ENCODE measurements at places on chromosomes 5 and 9.
A peak's percentile ranks its signal among the peaks of the same experiment; 100 is the strongest.

GRCh38 chr9:127779136-127779981 lies 893 bp upstream of the SH2D3C start:
- DNase-seq: peak; percentile 64

DNA sequence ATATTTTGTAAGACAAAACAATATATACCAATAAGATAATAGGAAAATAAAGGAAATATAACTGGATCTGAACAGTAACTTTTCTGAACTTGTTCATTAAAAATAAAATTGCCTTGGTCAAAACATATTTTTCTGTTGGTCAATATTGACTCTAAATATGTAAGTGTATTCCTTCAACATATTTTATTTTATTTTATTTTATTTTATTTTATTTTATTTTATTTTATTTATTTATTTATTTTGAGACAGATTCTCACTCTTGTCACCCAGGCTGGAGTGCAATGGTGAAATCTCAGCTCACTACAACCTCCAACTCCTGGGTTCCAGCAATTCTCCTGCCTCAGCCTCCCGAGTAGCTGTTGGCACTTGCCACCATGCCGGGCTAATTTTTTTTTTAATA lies 571.0 kb downstream of the NR2F1-AS1 start:
- no peak for DNase-seq

DNA sequence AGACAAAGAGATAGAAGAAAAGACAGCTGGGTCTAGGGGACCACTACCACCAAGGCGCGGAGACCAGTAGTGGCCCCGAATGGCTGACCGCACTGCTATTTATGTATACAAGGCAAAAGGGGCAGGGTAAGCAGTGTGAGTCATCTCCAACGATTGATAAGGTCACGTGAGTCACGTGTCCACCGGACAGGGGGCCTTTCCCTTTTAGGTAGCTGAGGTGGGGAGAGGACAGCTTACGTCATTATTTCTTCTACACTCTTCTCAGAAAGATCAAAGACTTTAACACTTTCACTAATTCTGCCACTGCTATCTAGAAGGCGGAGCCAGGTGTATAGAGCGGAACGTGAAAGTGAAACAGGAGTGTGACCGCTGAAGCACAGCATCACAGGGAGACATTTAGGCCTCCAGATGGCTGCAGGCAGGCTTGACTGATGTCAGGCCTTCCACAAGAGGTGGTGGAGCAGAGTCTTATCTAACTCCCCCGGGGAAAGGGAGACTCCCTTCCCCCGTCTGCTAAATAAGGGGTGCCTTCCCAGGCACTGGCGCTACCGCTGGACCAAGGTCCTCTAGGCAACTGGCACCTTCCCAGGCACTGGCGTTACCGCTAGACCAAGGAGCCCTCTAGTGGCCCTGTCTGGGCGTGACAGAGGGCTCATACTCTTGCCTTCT lies 6.1 kb upstream of the PRR16 start:
- DNase-seq: peak; percentile 14

DNA sequence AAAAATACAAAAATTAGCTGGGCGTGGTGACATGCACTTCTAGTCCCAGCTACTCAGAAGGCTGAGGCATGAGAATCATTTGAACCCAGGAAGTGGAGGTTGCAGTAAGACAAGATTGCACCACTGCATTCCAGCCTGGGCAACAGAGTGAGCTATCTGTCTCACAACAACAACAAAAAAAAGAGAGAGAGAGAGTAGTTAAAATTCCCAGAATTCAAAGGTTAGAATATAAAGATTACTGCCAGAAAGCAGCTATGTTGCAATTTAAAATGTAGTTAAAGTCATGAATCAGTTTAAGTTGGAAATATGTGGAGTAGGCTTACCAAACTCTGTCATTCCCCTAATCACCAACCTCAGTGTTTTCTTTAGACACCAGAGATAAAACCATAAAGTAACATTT lies 58.7 kb upstream of the SUSD1 start:
- no peak for DNase-seq

DNA sequence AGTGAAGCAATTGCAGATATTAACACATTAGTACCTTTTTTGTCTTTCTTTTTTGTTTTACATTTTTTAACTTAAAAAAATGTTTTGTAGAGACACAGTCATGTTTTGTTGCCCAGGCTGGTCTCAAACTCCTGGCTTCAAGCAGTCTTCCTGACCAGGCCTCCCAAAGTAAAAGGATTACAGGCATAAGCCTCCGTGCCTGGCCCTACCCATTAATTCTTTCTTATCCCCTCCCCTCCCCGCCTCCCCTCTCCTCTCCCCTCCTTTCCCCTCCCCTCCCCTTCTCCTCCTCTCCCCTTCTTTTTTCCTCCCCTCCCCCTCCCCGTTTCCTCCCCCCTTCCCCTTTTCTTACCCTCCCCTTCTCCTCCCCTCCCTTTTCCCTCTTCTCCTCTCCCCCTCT lies 182.4 kb downstream of the FER start:
- DNase-seq: no peak

DNA sequence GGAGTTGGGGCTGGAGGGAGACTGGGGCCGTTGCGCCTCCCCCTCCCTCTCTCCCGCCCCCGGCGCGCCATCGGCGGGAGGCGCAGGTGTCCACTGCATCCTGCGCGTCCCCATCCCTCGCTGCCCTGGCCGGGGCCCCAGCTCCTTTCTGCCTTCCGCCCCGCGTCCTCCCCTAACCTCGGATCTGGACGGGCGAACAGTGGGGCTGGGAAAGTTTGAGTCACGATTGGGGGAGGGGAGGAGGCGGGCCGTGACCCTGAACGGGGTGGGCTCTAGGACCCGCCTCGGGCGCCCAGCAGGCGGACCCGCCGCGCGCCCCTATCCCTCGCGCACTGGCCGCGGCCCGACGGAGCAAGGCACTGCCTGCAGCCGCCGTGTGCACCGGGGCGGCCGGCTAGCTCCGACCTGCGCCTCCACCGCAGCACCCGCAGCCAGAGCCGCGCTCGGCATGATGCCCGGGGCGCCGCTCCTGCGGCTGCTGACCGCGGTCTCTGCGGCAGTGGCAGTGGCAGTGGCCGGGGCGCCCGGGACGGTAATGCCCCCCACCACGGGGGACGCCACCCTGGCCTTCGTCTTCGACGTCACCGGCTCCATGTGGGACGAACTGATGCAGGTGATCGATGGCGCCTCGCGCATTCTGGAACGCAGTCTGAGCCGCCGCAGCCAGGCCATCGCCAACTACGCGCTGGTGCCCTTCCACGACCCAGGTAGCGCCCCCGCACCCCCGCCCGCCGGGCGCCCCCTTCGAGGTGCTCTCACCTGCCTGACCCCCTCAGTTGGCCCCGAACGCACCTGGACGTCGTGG lies at the start of gene HMCN2:
HMCN2 (plus strand) TSS at position 330 of the 805 bp plus-strand sequence; CDS start at position 449, 119 bp downstream.
- no peak for DNase-seq

DNA sequence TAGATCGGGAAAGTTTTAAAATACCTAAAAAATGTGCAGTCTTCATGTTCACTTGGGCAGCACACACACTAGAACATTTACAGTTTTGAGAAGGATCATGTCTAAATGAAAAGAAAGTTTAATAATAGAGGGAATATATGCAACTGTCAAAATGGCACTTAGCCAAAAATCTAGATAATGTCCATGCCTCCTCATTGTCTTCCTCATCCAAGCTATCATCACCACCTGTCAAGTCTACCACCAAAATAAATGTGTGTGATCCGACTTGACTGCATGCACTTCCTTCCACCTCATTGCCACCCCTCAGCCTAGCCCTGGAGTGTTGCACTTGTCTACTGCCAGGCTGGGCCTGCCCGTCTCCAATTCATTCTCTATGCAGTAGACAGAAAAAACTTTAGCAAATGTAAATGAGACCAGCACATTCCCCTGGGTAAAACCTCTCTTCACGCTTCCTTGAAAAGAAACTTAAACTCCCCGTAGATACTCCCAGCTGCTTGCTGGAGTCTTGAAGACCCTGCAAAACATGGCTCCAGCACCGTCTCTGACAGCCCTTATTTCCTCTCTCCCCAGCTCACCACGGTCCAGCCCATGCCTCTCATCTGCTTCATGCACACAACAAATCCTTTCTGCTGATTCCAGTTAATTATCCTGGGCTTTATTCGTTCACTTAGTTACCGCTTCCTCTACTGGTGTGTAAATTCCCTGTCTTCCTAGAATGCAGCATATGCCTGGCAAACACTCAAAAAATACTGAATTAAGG lies 66.9 kb downstream of the FANCC start:
- no peak for DNase-seq

DNA sequence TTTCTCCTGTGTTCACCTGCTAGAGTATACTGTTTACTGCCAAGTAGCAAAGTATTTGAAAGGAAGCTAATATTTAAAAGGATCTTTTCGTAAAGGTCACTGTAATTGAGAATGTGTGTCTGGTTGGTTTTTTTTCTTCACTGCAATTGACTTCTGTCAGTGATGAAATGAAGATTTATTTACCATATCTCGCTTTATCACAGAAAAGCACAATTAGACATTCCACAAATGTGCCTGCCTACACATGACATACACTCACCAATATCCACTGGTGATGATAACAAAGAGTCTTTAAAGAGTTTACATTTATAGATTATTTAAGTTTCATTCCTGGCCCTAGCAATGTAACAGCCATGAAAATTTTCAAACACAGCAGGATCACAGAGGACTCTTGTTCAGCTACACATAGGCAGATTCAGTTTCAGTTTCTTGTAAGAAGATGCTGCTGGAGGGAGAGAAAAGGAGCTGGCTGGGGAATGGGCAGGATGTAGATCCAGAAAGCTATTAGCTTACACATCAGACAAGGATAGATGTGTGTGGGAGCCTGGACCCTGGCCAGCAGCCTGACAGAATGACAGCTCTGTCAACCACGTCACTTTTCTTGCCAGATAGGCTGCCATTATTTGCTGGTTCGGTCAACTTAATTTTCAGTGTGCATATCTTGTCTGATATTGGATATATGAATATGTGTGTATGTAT lies 104.0 kb downstream of the GDNF start:
- DNase-seq: no peak

DNA sequence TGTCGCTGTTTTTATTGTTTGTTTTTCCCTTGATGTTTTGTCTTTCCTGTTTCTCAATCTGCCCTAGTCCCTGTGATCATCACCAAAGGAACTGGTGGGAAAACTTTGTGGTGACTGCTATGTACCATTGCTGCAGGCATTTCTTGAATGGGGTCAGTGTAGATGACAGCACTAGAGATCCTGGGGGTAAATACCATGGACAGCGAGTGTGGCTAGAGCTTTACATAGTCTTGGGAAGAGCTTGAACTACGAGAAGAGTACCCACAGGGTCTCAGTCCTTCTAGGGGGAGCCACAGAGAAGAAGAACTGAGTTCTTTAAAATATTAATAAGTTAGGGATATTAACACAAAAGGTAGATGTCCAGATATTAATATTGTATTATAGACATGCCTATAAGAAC lies 138.8 kb downstream of the PAM start:
- DNase-seq: no peak

DNA sequence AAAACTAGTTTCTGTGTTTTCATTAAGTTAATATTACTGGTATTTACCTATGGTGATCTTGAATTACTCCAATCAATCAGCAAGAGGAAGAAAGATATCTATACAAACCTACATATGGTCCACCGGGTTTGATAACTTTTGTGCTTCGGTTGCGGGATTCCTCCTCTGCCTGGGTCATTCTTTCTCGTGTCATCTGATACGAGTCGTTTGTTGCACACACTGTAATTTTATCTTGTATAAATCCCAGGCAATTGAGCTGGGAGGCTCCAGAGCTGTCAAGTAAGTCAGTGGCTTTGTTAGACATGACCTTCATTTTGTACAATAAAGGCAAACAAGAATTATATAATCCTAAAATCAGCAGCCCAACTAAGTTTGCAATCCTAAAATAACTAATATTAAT lies 48.0 kb downstream of the ELL2 start:
- no peak for DNase-seq

DNA sequence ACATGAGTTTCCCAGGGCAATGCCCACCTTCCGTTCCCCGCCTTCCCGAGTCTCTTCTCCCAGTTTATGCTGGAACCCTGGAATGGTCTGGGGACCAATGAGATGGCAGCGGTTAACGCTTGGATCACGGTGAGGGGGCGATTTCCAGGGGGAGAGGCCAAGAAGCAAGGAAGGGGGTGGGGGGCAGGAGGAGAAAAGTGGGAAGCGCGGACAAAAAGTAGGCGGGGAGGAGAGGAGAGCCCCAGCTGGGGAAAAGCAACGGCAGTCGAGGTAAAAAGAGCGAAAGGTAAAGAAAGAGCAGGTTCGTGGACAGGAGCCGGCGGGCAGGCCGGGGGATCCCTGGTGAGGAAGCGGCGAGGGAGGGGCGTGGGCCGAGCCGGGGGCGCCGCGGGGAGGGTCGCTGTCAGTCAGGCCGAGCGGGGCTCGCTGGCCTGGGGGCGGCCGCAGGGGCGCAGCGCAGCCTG lies 508 bp upstream of the SNCAIP start:
- no peak for DNase-seq

GRCh38 chr5:80216096-80216495 lies 39.8 kb downstream of the SERINC5 start:
- DNase-seq: no peak

DNA sequence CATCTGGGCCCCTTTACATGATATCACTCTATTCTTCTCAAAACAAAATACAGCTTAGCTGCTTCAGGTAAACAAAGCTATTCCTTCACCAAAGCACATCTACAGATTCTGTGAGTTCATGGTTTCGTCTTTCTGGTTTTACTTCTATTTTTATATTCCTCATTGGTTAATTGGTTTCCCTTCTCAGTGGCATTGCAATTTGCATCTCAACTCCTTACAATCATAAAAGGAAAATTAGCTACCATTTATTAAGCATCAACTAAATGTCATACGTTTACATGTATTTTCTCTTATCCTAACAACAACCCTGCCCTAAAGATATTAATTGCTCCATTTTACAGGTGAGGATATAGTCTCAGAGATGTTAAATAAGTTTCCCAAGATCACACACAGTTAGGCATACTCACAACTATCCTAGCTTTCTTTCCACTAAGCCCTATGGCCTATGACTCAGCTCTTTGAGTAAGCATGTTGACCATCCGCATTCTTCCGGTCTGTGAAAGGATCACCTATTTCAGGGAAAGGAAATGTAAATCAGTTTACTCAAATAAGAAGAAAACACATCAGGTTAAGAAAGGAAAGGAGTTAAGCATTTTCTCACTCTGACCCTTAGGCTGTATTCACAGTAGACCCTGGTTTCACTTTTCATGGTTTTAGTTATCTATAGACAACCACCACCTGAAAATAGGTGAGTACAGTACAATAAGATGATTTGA lies 146.1 kb downstream of the CAAP1 start:
- DNase-seq: no peak

GRCh38 chr5:57276353-57276752 lies 102.5 kb downstream of the GPBP1 start:
- DNase-seq: no peak

DNA sequence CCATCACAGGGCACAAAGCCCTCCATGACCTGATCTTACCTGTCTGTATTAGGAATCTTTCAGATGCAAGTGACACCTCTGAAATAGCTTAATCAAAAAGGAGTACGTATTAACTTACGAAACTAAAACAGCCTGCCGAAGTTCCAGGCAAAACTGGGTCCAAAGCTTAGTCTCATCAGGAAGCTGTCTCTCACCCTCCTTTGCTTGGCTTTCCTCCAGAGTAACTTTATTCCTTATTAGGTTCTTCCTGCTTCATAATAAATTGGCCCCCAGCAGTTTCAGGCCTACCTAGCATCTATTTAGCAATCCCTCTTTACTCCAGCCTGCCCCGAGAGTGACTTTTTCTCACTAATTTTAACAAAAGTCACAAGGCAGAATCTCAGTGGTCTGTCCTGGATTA lies 58.4 kb upstream of the STK32A start:
- DNase-seq: no peak

GRCh38 chr5:163894645-163895044 lies 389.2 kb downstream of the MAT2B start:
- DNase-seq: no peak

Measured in bone marrow (tissue), 2 donors.